ENCODE measurements at places on chromosomes 4 and X.

DNA sequence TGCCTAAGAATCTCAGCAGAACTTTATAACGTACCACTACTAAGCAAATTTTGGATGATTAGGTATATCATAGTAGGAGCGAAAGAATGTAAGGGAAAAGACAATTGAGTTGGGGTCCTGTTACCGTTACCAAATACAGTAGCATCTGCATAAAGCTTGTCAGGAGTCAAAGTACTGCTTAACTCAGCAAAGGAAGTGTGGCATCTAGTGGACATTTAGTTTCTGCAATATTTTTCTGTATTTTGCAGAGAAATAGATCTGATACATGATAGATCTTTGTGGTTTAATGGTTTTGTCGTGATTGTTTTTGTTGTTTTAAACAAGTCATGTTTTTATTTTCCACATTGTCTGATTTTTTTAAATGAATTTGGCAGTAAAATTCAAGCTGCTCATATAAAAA lies 81.0 kb upstream of the SMARCAD1 start:
- no peak for DNase-seq

DNA sequence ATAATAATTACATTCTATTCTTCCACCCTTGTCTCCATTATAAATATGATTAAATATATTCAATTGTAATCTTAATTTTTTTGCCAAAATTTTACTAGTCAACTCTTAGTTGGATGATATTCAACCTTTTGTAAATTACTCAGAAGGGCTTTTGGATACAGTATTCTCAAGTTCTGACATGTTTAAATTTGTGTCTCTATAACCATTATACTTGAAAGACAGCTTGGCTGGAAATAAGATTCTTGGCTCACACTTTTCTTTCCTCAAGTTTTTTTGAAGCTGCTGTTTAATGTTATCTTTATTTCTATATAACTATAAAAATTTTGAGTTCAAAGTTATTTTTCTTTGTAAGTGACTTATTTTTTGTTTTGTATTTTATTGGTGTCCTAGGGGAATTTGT lies 214.4 kb downstream of the ARAP2 start:
- DNase-seq = no peak

DNA sequence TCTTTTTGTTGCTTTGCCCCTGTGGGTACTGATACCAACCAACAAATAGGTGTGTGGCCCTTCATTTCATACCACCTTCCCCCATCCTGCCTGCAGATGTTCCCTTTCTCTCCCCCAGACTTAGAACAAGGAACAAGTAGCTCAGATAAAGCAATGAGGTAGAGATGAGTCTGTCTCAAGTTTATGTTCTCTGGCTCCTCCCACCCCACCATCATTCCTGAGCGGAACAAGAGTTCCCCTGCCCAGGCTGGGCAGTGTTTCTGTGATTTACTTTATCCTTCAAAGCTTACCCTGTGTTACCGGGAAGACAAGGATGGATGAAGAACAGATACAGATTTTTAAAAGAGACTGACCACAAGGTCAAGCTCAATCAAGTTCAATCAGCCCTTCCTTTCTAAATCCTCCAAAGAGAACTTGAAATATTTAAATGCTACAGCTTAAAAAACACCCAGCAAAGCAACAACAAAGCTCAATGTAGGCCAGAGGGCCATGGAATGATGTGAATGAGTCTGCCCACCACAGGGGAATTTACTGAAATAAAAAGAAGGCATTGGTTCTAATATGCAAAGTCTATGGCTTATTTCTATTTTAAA lies 80.1 kb upstream of the UCP1 start:
- DNase-seq = no peak

GRCh38 chrX:126799059-126799458 lies 20.5 kb upstream of the PRR32 start:
- DNase-seq = no peak

DNA sequence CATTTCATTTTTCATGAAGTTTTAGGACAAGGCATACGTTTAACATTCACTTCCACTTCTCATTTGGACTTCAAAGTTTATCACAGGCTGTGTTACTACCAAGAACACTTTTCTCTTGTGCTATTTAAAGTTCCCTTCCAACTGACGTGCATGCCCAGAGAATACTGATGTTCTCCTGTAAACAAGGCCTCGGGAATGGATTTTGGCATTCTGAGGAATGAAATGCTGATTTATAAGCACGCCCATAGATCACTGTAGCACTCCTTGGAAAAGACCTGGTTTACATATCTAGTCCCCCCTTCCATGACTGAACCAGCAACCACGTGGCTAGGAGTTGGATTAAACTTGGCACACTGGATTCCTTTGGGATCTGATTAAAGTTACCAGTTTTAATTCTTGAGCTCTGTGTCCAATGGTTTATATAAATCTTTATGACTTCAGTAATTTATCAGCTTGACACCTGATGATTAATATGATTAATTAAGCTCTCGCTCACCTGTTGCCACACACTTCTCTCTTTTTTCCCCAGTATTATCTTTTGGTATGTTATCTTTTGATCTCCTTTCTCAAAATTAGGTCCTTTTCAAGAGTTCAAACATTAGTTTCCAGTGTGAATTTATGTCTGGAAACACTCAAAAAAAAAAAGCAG lies 122.4 kb upstream of the HAND2 start:
- DNase-seq = no peak

DNA sequence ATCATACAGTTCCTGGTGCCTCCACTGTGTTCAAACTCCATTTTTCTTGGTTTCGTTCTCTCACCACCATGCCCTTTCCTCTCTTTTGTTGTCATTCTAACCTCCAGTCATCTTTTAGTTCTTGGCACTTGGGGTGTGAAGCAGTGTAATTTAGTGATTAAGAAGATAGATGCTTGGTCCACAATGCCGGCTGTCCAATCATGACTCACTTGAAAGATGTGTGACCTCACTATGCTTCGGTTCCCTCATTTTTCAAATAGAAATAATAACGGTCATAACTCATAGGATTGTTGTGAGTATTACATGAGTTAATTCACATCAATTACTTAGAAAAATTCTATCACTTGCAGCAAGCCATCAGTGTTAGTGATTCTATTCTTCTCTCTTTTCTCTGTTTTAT lies 327.8 kb downstream of the ADGRL3 start:
- peak; percentile 1 for DNase-seq

DNA sequence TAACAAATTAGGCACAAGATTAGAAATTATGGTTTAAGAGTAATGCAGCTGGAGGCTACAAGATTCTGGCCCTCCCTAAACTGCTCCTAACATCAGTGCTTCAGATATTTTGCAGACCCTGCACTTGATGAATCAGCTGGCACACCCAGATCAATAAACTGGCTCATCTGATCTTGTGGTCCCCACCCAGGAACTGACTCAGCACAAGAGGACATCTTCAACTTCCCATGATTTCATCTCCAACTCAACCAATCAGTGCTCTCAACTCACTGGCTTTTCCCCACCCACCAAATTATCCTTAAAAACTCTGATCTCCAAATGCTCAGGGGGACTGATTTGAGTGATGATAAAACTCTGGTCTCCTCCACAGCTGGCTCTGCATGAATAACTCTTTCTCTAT lies 21.7 kb upstream of the TMEM33 start:
- DNase-seq = no peak

GRCh38 chr4:165394275-165394674 lies 15.5 kb downstream of the CPE start:
- peak; percentile 87 for DNase-seq

DNA sequence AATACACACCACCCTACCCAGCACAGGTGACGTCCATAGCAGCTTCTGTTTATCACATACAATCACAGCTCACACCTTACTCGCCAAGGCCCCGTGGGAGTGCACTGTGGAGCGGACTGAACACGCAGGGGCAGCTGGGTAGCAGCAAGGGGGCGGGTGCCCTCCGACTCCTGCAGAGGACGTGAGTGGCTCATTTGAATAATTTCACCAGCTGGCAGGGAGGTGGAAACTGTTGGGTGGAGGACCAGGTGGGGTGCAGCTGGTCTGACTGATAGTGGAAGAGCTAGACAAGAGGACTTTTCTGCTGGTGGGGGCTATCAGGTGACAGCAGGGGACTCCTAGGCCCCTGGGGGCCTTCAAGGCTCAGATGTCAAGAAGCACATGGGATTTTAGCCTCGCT lies 16.3 kb downstream of the MAN2B2 start:
- no peak for DNase-seq

GRCh38 chr4:44674471-44674870 lies 3.7 kb upstream of the GUF1 start:
- no peak for DNase-seq

DNA sequence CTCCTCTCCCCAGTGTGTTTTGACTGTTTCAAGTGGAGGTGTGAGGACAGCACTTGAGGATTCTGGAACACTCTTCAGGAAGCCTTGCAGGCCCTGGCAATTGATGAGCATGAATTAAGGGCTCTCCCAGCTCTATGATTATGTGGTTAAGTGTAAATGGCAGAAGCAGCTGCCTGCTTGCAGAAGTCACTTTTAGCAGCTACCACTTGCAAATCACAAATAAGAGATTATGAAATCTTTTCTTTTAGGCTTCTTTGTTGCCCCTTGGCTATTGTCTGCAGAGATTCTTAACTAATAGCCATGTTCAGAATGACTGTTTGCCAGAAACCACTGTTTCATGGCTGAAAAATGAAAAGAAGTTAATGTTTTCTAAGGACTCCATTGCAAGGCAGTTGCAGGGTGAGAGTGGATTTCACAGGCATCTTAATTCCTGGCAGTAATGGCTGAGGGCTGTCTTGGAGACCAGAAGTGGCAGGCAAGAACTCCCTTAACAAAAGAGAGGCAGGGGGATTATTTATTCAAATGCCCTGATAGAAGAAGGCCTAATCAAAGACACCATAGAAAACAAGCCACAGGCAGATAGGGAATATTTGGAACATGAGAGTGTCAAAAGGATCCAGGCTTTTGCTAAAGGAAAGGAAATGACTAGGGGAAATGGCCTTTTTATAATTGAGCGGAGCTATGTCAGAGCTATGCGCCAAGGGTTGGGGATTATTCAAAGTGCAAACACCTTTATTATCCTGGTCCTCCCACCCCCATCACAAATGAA lies 8.3 kb upstream of the HOPX start:
- no peak for DNase-seq

DNA sequence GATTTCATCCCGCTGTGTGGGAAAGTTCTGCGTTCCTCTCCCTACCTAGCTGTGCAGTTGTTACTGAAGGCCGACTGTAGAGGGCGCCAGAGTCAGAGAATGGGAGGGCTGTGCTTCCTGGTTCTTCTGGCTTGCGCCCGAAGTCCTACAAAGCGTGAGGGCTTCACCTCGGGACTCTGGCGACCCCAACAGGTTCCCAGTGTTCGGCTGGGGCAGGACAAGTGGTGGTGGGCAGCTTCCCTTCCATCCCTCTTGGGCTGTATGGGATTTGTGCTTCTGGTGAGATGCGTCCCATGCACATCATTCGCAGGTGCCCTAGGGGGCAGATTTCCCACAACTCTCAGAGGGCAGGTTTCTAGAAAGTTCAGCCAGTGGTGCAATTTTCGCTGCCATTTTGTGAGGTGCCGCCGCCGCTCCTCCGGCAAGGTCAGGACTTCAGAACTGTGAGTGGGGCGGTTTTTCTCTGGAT lies 27.3 kb downstream of the CT45A1 start:
- no peak for DNase-seq

DNA sequence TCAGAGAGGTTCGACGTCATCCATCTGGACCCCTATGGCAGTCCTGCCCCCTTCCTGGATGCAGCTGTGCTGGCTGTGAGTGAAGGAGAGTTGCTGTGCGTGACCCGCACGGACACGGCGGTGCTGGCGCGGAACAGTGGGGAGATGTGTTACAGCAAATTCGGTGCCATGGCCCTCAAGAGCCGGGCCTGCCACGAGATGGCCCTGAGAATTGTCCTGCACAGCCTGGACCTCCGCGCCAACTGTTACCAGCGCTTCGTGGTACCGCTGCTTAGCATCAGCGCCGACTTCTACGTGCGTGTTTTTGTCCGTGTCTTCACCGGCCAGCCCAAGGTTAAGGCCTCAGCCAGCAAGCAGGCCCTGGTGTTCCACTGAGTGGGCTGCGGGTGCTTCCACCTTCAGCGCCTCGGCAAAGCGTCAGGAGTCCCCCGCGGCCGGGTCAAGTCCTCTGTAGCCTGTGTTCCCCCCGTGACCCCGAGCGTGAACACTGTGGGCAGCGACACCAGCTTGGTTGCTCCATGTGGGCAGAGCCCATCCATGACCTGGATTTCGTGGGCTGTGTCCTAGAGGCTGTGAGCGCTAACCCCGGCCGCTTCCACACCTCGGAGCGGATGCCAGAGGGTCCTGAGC lies 186.7 kb upstream of the SLITRK2 start:
- no peak for DNase-seq

- DNase-seq = no peak
Observed at GRCh38 chr4:8871417-8872401, at the start of gene HMX1. TSS of gene HMX1 (minus strand) at chr4:8871839. CDS start at chr4:8871614, 225 bp downstream.

DNA sequence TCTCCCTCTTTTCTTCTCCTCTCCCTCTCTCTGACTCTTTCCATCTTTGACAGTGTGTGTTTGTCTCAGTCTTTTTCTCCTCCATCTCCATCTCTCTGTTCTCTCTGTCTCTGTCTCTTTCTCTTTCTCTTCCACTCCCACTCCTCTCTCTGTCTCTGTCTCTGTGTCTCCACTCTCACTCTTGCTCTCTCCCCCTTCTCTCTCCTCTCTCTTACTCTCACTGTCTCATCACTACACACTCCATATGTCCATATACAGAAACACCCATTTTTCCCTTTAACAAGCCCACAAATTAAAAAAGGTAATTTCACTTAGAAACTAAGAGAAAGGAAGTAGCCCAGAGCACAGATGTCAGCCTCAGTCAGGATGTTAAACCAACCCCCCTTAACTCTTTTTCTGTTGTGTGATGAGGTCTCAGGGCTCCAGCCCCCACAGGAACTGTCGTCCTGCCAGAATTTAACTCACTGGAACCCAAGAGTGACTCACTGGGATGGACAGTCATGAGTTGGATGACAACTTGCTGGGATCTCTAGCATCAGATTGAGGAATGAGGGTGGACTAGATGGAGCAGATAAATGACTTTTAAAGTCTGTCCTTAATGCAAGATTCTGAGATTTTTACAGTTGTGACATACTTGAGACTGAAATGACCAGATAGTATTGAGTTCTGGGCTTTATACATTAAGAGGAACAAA lies 27.5 kb downstream of the OTUD6A start:
- DNase-seq = peak; percentile 29

DNA sequence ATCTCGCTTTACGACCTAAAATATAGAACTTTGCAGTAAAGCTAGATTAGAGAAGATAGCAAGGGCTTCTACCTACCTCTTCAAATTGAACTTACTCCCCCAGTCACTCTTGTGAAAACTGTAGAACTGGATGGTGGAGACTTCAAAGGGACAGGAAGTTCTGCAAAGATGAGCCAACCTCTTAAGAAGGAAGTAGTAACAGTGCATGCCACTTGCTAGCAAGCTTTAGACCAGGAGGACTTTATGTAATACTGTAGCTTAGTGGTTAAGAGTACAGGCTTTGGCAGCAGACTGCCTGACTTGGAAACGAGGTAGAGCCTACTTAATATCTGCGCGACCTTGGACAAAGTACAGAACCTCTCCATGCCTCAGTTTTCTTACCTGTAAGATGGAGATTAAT lies 27.5 kb upstream of the VBP1 start:
- no peak for DNase-seq

DNA sequence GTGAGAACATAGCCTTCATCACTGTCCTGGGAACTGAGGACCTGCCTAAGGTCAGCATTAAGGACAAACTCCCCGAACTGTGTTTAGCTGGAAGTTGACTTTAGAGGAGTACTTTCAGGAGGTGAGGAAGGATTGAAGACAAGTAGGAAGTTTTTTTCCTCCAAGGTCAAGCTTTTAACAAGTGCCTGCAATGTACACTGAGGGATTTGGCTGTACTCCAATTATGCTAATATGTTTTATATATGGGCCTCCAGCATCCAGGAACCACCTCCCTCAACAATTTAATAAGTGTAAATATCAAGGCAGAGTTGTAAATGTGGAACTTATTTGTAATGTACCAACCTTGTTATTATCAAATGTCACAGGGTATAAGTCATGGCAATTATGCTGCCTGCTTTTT lies 726.2 kb downstream of the RPA4 start:
- no peak for DNase-seq

Data from brain microvascular endothelial cell (primary cell).